ENCODE measurements at places on chromosomes 7 and 10. TPM values are rescaled to one million over a fixed set of nuclear protein-coding genes. Genes with fewer than 3 reads are reported as not detected.

DNA sequence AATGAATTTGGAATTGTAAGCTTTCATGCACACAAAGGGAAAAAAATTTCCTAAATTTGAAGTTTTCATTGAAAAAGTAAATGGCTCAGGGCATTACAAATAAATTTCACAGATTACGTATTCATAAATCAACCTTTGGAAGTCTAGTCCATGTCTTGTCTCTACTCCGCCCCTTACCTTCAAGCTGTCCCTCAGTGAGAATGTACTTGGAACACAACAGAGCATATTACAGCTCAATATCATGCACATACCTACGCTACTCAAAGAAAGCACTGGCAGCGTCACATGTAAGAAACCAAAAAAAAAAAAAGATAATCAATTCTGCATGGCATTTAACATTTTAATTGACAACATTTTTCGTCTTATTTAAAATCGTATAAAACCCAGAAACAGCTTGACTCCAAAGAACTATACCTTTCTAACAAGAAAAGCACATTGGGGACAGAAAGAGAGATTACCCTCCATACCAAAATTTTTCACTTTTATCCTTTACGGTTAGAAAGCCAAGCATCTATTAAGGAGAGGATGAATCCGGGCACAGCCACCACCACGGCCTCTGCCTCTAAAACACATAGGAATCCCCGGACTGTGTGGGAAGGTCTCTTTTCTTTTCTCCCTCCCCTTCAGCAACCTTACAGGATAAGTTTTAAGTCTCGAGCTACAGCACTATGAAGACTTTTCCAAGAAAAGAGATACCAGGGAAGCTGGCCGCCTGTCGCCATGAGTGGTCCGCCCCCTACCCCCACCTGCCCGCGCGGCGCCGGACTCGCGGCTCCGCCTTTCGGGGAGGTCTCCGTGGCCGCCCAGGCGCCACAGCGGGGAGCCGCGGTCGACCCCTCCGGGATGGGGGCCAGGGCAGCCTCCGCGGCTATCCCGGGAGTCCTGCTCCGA is 1.1 kb downstream of the JMJD1C start:
- peak; percentile 11 for DNase-seq

- no peak for DNase-seq
Observed at GRCh38 chr7:27860800-27861199, 120.8 kb downstream of the TAX1BP1 start.

TMEM196 gene
- total RNA-seq: 0.17 TPM

DYNC1I1 gene
- total RNA-seq: 2.5 TPM

COBL gene
- 17.9 TPM for total RNA-seq

ADRA2A gene
- 1.9 TPM for total RNA-seq

Data from hepatocyte (in vitro differentiated cells).